GM18507 (cell line): ENCODE measurements at places on chromosomes 7 and 10.

DNA sequence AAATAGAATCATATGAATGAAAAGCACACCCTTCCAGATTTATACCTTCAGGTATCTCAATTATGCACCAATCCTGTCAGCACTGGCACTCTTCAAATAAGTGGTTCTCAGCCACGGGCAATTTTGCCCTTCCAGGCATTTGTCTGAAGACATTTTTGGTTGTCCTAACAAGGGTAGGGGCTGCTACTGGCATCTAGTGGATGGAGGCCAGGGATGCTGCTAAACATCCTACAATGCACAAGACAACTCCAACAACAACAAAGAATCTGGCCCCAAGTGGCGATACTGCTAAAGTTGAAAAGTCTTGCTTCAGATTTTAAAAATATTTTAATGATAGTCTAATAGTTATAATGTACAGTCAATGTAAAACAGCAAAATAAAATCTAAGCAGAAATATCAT is 16.1 kb downstream of the CCDC186 start:
- no peak for DNase-seq

DNA sequence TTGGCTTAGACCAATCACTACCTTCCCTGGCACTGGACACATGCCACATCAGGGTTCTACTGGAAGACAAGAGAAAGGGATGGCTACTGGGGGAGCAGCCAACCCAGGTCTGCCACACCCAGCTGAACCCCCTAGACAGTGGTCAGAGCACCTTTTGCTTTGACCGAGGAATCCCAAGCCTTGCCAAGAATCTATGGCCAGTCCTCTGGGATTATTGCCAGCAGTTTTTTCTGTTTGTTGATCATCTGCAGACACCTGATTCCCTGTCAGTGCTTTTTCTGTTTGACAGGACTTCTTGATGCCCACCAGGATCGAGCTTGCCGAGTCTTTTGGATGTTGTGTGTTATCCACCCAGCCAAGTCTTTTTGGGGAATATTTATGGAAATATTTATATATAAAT is 476.2 kb upstream of the GALNT17 start:
- DNase-seq: no peak

GRCh38 chr7:96538632-96539031 is 171.0 kb downstream of the SEM1 start:
- DNase-seq: no peak

DNA sequence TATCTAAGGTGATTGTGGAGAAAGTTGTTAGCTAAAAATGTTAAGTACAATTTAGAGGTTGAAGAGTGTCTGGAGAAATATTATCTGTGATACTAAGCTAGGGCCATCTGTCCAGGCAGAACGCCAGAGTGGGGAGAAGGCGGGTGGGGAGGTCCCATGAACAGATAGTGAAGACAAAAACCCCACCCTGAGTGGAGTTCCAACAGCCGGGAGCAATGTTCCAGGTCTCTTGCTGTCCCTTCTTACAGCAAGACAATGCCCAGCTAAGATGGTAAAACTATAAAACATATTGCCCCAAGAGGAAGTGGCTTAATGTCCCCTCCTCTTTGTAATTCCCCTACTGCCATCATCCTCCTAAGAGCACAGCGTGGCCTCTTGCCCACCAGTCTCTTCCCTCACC is 10.4 kb upstream of the IL15RA start:
- DNase-seq: no peak

DNA sequence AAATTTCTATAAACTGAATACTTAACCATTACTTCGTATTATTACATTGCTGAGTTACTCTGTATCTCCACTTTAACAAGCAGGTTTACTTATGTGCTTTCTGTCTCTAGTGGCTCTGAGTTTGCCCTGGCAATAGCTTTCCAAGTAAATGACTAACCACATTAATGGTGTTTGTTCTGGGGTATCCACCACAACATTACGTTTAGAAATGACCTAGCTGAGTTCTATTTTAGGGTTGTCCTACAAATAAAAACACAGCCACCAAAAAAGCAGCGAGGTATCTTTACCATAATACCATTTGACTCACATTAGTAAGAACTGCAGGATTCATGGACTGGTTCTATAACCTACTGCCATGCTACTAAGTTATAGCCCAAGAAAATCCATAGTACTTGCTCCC is 83.1 kb downstream of the HIBADH start:
- no peak for DNase-seq

DNA sequence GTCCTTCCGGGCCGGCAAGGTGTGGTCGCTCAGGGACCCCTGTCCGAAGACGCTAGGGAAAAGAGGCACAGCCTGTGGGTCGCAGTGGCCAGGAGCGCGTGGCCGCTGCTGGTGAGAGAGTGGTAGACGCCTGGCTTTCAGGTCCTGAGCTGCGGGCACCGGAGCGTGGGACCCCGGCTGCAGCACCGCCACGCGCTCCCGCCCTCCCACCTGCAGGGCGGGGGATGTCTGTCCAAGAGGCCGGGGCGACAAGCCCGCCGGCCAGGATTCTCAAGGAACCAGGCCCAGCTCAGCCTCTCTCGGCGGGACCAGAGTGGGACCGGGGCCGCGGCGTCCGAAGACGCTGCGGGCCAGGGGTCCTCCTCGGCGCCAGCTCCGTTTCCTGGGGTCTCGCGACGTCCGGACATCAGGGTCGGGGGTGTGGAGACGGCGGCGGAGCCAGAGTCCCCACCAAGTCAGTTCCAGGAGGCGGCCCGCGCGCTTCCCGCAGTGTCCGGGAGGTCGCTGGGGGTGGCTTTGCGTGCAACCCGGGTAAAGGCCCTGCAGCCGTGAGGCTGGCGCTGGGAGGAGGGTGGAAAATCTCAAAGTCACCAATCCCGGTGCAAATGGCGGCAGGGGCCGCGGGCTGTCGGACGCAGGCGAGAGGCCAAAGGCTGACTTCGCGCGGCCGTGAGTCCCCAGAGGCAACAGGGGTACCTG is 5.5 kb downstream of the ZNF503 start:
- no peak for DNase-seq
